Stimulated activated CD4-positive, alpha-beta T cell treated with anti-CD3 and anti-CD28 coated beads, Interleukin-4, amount 100 ng/mL, for 4 hours (primary cell): ENCODE measurements at places on chromosomes 13 and 19.

DNA sequence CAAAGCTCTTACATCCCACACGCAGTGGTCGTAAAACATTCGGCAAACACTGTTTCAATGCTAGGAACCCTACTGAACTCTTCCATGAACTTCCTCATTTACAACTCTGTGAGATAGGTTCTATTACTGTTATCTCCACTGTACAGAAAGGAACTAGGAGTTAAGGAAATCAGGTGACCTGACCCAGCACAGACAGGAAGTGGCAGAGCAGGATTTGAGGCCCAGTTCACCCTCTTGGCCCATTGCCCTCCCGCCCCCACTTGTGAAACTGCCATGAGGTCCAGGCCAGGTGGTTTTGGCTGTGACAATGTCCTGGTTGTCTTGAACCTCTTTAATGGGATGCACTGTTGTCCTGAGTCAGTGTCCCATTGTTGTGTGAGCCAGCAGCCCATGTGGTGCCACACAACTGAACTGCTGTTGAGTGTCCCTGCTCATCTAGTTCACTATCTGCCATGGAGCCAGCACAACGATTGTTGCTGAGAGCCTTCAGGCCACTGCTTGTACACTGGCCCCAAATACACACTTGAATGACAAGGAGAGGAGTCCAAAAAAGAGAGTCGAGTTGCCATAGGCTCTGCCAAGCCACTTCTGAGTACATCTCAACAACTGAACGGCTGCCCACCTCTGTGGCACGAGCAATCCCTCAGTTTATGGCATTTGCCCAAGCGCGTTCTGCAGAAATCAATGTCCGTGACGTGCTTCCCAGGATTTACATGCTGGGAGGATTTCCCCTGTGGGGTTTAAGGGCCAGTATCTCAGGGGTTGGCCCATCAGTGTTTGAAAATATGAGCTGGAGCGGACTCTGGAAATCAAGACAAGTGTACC, 484.6 kb downstream of the TSHZ3 start:
- no peak for DNase-seq

DNA sequence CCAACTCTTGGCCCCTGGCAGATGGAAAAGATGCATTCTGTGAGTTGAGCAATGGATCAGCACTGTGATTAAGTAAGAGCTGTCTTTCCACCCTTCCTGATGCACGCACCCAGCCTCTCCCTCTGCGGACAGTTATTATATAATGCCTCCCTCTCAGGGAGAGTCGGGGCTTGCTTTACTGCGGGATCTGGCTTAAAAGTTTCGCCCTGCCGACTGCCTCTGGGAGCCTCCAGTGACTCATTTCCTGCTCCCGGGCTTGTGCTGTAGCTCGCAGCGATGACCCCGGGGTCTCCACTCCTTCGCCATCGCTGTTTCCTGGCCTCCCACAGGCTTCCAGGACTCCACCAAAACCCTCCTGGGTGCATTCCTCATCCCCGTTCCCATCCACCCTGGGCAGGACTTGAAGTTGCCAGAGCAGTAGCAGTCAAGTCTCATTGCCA, 107.4 kb upstream of the SLC7A1 start:
- no peak for DNase-seq

- DNase-seq, result no peak
Observed at GRCh38 chr13:85080691-85081090, 718.5 kb downstream of the SLITRK6 start.

DNA sequence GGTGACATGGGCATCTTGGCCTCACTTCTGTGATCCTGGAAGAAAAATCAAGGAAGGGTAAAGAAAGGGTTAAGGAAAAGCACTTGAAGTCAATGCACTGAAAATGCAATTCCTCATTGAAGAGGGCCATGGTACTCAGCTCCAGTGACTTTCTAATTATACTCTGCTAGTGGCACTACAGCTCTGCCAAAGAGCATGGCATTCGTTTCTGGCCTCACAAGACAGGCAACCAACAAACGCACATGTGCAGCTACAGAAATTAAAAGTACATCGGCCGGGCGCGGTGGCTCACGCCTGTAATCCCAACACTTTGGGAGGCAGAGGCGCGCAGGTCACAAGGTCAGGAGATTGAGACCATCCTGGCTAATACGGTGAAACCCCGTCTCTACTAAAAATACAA, 21.8 kb downstream of the SACS start:
- DNase-seq, result no peak

DNA sequence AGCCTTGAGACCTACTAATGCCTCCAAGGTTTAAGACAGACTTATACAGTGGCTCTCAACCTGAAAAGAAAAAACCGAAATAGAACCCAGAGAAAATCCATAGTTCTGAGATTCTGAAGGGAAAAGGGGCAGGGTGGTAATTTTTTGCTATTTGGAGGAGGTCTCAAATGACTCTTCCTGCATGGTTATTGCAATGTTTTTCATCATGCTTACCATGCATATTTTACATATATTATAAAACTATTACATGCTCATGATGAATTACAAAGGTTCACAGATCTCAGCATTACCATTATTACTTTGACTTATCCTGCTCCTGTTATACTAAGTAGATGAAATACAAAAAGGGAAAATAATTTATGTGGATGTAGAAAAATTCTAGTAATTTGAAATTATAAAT, 47.6 kb downstream of the N4BP2L2 start:
- DNase-seq, result no peak

GRCh38 chr13:113272031-113272430, 25.0 kb upstream of the LAMP1 start:
- DNase-seq, result no peak

- no peak for DNase-seq
Observed at GRCh38 chr19:7214324-7215089, 79.7 kb downstream of the INSR start.

- DNase-seq, result no peak
Observed at GRCh38 chr13:41467425-41467945, 10.1 kb downstream of the RGCC start.

DNA sequence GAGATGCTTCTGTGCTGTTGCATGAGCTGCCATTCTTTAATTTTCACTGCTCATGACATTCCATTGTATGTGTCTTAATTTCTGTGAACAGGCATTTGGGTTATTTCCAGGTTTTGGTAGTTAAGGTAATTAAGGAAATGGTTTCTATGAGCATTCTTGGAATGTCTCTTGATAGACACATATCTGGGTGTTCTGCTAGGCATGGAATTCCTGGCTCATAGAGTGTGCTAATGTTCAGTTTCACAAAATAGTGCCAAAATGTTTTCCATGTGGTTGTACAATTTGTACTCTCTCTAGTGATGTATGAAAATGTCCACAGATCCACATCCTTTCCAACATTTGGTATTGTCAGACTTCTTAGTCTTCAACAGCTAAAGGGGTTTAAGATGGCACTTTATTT, 680.9 kb upstream of the SGCG start:
- no peak for DNase-seq

DNA sequence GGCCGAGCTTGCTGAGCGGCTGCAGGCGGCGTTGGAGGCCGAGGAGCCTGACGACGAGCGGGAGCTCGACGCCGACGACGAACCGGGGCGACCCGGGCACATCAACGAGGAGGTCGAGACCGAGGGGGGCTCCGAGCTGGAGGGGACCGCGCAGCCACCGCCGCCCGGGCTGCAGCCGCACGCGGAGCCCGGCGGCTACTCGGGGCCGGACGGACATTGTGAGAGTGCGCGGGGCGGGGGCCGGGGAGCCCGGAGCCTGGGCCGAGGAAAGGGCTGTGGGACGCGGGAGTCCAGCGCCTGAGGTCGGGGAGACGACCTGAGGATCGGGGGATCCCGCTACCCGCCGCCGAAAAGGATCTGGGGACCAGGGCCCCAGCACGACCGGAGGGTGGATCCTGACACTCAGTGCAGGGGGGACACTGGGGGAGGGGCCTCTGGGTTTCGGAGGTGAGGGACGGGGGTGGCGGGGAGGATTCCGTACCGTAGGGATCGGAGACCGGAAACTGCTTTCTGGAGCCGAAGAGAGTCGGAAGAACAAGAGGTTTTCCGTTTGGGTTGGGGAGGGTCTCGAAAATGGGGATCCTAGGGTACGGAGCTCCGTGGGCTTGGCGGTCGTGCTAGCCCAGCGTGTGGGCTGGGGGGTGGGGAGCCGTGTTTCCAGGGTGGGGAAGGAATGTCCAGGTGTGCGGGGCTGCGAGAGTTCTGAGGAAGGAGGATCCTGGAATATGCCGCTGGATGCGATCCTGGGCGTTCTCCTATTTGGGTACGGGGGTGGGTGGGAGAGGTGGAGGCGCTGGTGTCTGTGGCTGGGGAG, 616 bp downstream of the HNRNPUL1 start:
- peak; percentile 66 for DNase-seq

DNA sequence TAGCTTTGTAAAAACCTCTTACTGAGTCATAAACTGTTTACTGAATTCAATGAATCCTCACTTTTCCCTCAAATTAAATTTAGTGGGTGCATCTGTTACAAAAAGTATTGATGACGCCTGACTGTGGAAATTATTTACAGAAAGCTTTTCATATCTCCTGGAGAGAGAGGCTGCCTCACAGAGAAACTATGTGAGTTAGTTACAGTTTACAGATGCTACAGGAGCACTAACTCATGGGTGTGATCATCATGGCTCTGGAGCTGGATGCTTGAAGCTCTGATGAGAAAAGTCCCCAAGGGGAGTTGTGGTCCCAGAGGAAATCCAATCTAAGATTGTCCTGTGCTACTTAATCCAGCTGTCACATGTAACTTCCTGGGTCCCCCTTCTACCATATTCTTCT, 590.8 kb downstream of the LMO7 start:
- no peak for DNase-seq

- no peak for DNase-seq
Observed at GRCh38 chr19:28744014-28744413, 468.9 kb downstream of the UQCRFS1 start.

DNA sequence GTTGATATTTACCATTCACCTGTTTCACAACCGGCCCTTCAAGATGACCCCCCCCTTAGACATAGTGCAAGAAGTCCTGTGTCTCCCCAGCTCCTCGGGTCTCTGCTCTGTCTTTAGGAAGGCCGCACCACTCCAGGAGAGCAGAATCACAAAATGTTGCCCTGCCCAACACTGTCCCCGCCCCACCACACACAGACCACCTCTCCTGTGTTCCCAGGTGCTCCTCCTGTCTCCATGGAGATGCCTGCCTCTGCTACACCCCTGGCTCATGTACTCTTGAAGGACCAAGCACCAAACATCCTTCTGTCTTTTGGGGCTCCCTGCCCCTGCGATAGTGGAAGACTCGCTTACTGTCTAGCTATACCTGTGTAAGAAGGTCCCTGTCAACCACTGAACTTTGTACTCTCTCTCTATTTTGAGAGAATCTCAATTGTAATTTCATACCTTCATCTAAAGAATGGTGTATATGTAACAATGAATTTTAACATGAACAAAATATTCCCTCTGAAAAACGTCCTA, 9.6 kb upstream of the TNFRSF19 start:
- no peak for DNase-seq

DNA sequence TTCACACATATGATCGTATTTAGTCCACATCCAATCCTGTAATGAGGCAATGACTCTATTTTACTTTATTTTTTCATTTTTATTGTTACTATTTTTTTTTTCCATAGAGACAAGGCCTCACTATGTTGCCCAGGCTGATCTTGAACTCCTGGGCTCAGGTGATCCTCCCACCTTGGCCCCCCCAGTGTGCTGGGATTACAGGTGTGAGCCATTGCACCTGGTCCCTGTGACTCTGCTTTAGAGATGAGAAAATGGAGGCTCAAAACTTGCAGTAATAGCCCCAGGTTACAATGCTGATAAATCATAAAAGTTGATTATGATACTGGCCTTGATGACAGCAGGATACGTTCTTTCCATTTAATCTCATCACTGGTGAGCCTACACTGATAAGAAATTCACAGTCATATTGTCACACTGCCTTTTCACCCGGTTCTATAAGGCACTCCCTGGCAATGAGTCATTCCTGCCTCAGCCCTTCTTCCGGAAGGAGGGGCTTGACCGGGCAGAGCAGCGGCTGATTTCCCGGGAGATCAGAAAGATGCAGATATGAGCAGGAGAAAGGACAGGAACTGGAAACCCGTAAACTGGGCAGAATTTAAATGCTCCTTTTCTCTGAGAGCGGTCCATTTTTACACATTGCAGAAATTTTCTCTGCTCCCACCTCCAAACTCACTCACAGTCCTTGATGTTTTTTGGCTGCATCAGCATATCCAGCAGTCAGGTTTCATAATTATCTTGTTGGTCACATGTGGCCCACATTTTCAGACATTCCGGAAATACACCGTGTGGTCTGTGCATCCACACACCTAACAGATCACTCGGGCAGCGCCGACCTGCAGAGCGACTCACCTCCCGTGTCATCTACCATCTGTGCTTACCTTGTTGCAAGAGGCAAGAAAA, 616.4 kb downstream of the EFNB2 start:
- no peak for DNase-seq

GRCh38 chr19:6736169-6736916, 1.0 kb downstream of the GPR108 start:
- DNase-seq, result peak; percentile 65

GRCh38 chr13:98570929-98571372, 6.0 kb downstream of the STK24 start:
- DNase-seq, result peak; percentile 45

DNA sequence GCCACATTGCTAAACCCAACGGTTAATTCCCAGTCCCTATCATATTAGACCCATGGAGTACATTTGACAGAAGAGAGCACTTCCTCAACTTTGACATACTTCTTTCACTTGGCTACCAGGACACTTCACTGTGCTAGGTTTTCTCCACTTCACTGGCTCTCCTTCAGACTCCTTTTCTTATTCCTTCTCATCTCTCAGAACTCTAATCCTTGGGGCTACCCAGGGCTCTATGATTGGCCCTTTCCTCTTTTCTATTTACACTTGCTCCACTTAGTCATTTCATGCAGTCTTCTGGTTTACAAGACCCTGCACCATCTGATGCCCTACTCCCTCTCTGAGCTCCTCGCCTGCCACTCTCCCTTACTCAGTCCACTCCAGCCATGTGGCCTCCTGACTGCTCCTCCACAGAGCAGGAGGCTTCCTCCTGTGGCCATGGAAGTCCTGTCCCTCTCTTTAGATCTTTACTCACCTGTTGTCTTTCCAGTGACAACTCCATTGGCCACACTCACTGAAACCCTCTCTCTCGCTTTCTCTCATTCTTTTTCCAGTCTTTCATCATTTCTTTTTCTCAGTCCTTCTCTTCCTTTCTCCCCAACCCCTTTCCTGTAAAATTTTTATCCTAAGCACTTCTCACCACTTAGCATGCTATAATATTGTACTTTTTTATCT, 90.4 kb downstream of the TBC1D4 start:
- DNase-seq, result no peak

- DNase-seq, result no peak
Observed at GRCh38 chr13:108120856-108121255, 94.5 kb downstream of the LIG4 start.

DNA sequence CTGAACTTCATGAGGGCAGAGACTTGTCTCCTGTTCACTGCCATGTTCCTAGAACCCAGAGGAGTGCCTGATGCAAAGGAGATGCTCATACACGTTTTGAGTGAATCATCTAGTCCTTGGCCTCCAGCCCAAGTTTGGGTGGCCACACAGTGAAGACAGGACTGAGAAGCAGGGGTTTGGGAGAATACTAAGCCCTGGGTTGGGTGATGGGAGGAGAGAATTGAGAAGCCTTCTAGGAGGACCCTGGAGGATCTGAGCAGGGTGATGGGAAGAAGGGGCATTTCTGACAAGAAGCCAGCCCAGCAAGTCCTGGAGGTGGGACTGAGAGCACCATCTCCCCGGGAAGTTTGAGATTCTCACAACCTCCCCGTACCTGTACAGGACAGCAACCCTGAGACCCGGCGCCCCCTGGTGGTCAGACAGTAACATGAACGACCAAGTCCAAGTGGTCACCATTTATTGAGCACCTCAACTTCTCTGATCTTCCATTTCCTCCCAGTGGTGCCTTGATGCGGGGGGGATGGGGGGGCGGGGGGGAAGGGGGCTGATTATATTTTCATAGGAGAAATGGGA, 11.0 kb downstream of the CTU1 start:
- peak; percentile 47 for DNase-seq
